RWPE2 (cell line): ENCODE measurements at places on chromosomes 3 and 15.

GRCh38 chr15:90519688-90520087 lies 10.0 kb upstream of the CRTC3 start:
- no peak for DNase-seq

- DNase-seq: peak; percentile 96
Observed at GRCh38 chr15:51874751-51875644, 45.5 kb downstream of the TMOD3 start.

GRCh38 chr15:46858150-46858549 lies 859.2 kb upstream of the SEMA6D start:
- no peak for DNase-seq

- DNase-seq: no peak
Observed at GRCh38 chr3:65020281-65021160, 332.7 kb upstream of the ADAMTS9 start.

DNA sequence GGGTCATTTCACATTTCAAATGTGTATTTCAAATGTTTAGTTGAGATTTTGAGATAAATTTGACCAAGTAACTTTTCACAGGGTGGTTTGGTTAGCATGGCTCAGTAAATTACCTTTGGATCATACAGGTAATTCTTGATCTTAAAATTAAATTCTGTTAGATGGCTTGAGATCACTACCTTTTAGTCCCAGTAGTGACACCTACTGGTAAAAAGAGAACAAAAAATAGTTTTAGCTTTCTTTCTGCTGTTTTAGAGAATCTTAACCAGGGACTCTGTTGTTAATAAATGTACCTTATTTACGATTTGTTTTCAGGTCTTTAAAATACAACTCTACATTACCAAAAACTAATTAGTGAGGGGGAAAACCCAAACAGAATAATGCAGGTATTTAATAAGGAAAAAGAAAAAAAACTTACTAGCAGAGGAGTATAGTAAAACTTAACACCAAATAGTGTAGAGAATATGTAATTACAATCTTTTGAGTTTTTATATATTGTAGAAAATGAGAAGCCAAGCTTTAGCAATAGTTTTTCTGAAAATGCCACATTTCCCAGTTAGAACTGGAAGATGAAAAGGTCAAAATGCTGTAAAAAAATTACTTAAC lies 620.3 kb upstream of the AGTR1 start:
- DNase-seq: no peak

GRCh38 chr15:48875241-48875960 lies 2.5 kb upstream of the EID1 start:
- DNase-seq: no peak

DNA sequence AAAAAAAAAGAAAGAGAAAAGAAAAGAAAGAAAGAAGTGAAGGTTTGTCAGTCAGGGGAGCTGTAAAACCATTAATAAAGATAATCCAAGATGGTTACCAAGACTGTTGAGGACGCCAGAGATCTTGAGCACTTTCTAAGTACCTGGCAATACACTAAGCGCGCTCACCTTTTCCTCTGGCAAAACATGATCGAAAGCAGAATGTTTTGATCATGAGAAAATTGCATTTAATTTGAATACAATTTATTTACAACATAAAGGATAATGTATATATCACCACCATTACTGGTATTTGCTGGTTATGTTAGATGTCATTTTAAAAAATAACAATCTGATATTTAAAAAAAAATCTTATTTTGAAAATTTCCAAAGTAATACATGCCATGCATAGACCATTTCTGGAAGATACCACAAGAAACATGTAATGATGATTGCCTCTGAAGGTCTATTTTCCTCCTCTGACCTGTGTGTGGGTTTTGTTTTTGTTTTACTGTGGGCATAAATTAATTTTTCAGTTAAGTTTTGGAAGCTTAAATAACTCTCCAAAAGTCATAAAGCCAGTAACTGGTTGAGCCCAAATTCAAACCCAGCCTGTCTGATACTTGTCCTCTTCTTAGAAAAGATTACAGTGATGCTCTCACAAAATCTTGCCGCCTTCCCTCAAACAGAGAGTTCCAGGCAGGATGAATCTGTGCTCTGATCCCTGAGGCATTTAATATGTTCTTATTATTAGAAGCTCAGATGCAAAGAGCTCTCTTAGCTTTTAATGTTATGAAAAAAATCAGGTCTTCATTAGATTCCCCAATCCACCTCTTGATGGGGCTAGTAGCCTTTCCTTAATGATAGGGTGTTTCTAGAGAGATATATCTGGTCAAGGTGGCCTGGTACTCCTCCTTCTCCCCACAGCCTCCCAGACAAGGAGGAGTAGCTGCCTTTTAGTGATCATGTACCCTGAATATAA lies 2.0 kb downstream of the B2M start:
- DNase-seq: no peak

DNA sequence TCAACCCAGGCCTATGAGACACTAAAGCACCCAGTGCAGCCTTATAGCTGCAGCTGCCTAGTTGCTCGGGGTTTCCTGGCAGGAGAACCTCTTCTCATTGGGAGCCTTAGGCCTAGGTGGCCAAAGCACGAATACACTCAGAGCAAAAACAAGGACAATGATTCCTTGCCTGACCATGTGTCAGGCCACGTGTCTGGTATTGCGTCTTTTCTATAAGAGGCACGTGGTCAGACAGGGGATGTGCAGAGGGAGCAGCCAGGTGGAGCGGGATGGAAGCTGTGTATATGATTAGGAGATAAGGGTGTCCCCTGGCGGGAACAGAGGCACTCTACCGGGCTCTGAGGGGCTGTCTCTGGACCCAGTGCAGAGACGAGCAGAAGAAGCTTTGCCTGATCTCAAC lies 26.4 kb downstream of the SLC22A14 start:
- DNase-seq: no peak

- DNase-seq: no peak
Observed at GRCh38 chr15:72368325-72368724, 7.5 kb downstream of the HEXA start.

DNA sequence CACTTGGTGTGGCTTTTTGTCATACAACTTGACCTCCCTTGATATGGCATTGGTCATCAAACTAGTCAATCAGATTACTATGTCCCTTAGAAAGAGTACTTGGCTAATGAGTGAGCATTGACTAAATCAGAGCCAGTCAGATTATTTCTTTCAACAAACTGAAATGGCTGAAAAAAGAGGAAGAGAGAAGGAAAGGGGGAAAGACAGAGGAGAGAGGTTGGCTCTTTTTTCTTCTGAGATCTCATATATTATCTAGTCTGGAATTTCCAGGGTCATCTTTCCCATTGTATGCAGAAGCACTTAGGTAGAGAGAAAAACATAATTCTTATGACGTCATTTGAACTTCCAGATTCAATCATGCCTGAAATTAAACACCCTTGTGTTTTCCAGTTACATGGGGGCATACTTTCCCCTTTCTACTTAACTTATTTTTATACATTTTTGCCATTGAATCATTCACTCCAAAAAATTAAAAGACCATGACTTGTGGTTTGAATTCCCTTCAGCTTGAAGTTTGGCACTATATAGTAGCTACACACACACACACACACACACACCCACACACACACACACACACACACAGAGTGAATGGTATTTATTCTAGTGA lies 387.8 kb downstream of the LSAMP start:
- DNase-seq: no peak

DNA sequence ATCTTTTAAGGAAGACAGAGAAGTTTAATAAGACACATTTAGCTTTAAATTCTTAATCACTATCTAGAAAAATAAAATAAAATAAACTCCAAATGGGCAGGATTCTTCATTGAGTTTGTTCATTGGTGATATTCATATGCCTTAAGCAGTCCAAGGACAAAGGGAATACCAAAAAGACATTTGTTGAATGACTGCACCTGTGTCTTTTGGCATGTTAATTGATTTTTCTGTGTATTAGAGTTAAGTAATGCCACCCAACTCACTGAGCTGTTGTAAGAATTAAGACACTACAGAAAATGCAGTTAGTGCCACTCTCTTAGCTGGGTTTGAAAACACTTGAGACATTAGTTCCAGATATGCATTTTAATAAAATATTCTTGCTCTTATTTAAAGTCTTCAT lies 683.6 kb upstream of the ROBO1 start:
- DNase-seq: no peak

DNA sequence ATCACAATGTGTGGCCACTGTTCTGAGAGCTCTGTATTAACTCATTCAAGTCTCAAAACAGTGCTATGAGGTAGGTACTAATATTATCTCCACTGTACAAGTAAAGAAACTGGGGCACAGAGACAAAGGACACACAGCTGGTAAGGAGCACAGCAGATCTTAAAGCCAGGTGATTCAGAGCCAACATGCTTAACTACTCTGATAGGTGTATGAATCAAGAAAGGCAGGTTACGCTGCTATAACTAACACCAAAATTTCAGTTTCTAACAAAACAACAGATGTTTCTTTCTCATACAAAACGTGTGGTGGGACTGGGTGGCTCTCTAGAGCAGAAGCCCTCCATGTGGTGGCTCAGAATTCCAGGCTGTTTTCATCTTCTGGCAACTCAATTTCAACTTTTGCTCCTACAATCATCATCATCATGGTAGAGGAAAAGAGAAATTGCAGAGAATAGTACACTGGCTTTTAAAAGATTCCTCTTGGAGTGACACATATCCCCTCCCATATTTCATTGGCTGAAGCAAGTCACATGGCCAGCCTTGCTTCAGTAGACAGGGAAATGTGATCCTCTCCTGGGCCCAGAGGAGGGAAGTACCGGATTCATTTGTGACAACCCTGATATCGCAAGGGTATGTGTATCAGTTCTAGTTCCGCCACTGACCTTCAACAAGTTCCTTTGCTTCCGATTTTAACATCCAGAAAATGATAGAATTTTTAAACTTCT lies 126.2 kb upstream of the PTX3 start:
- no peak for DNase-seq

- DNase-seq: no peak
Observed at GRCh38 chr3:17195856-17196604, 311.3 kb downstream of the PLCL2 start.

DNA sequence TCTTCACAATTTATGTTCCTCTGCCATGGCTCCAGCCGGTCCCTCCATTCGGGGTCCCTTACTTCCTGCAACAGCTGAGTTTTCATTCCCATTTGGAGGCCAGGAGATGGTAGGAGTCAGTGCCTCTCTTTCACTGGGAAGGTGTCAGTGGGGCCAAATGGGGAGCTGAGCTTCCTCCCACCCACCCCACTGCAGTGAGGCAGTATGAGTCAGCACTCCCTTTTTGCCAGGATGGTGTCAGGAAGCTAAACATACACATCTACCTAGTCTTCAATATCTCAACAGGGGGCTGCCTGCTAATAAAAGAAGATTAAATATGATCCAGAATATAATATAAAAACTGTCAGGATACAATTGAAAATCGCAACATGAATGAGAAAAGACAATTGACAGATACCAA lies 12.7 kb upstream of the ACTC1 start:
- DNase-seq: no peak
